ENCODE measurements at places on chromosomes 16 and 17.
A peak's percentile ranks its signal among the peaks of the same experiment; 100 is the strongest.

DNA sequence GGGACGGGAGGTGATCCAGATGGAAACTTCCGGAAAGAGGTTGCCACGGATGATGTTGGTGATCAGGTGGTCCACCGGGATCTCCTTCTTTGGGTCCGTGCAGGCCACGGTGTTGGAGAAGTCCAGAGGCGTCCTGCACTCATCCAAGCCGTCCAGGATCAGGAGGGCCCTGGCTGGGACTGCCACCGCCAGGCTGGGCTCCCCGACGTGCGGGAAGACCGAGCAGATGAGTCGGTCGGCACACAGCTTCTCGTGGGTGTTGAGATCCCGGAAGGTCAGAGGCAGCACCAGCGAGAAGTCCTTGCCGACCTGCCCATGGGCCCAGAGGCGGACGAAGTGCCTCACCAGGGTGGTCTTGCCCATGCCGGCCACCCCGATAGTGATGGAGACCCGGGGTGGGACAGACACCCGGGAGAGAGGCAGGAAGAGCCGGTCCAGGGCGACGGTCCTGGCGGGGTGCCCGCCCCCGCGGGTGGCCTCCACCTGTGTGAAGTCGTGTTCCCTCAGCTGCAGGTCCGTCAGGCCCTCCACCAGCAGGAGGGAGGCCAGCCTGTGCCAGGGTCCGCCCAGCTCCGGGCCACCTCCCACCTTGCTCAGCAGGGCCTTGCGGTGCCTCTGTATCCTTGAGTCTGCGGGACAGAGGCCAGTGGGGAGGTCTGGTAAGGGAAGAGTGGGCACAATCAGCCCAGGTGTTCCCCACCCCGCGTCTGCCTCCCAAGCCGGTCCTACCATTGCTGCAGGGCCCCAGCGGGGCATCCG lies 12.9 kb downstream of the NLRC3 start:
- DNase-seq, result no peak

DNA sequence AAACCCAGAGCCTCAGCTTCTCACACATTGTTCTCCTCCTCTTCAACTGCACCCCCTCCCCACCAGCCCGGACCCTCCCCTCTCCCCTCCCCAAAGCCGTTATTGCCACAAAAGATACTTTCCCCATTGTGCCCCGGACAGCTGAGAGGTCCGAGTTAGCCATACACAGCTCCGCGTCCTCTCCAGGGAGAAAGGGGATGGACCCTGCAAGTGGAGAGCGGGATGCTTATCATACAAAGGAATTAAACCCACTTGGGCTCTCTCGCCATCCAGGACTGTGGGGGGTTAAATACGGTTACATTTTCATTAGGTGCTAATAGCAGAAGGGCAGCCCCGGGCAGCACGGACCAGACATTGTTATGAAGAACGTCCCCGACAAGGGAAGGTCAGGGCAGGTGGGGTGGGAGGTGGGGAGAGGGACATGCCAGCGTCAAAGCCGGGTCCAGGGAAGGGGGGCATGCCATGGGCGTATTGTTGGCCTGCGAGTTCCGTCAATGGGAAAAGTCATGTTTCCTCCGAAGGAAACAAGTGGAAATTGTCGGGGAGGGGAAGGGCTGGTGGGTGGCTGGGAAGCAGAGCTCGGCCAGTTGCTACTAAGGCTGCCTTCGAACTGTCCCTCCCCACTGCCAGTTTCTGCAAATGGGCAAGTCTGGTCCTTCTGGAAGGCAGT lies 99.1 kb downstream of the SOX9 start:
- DNase-seq, result no peak

DNA sequence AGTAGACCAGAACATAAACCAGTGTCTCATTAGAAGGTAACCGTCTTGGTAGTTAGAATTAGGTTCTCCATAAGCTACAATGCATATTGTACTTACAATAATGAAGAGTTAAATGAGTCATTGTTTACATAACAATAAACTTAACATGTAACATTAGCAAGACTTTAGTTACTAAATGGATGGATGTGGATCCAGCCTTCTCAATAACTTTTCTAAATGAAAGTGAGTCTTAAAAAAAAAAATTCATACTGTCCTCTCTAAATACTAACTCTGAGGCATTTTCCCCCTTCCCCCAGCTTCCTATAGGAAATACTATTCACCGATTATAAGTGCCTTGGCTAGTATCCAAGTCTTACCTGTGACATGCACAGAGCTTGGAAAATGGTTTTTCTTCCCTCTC lies 155.3 kb downstream of the CYB561 start:
- no peak for DNase-seq

DNA sequence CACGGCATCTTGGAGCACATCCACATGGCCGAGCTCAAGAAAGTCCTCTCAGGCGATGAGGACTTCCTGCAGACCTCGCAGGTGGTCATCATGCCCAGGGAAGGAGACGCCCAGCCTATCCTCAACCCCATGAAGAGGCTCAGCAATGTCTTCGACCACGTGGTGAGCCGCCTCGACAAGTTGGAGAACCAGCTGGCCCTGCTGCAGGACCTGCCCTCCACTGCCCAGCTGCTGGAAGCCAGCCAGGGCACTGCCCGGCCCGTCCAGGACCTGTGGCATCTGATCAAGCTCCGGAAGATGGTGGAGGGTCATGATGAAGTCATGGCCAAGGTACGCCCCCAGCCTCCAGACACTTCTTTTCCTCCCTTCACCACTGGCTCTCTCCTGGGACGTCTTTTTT lies 440 bp downstream of the C16orf96 start:
- no peak for DNase-seq

GRCh38 chr17:65794572-65794971 lies 233.1 kb upstream of the AXIN2 start:
- peak; percentile 34 for DNase-seq

All from HuH-7 (cell line).